ENCODE measurements at places on chromosomes 2 and 18.
A peak's percentile ranks its signal among the peaks of the same experiment; 100 is the strongest.

GRCh38 chr2:8605351-8606065 is 76.3 kb upstream of the ID2 start:
- no peak for DNase-seq

- DNase-seq, result no peak
Measured at GRCh38 chr2:83915381-83915780, 543.7 kb downstream of the SUCLG1 start.

DNA sequence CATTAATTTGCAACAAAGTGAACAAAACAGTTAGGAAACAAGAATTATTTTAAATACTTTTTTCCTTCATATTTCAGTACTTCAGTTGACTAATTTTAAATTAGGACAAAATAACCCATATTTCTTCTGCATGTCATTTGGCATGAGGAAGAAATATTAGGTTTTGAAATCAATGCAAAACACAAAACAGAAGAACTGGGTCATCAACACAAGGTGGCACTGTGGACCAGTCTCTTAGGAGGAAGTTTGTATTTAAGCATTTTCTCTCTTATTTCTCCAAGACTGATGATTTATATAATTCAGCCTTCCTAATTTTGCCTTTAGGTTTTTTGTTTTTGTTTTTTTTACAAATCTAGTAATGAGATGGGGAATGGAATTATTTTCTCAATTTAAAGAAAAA is 352.8 kb upstream of the KCNH7 start:
- no peak for DNase-seq

DNA sequence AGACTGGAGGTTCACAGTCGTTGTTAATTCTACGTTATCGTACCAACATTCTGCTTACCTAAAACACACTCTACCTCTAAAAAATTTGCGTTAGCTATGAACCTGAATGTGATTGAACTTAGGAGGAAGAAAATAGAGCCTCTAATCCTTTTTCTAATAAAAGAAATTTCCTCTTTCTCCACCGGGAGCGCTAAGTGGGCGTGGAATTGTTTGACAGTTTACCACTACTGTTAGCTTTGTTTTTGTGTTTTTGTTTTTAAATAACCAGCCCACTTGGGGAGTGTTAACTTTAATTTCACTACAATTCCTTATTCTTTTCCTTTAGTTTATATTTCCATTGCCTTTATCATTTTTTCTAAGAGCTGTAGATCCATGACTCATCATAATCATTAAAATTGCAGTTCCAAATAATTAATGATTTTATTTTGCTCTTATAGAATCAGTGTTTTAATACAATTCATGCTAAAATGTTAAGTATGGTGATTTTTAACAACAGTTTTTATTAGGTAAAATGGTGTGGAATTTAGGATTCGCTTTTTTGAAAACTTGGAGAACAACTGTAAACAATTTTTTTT is 55.0 kb upstream of the ITM2C start:
- DNase-seq, result no peak

GRCh38 chr2:10186868-10187535 is 64.5 kb downstream of the RRM2 start:
- DNase-seq, result no peak

DNA sequence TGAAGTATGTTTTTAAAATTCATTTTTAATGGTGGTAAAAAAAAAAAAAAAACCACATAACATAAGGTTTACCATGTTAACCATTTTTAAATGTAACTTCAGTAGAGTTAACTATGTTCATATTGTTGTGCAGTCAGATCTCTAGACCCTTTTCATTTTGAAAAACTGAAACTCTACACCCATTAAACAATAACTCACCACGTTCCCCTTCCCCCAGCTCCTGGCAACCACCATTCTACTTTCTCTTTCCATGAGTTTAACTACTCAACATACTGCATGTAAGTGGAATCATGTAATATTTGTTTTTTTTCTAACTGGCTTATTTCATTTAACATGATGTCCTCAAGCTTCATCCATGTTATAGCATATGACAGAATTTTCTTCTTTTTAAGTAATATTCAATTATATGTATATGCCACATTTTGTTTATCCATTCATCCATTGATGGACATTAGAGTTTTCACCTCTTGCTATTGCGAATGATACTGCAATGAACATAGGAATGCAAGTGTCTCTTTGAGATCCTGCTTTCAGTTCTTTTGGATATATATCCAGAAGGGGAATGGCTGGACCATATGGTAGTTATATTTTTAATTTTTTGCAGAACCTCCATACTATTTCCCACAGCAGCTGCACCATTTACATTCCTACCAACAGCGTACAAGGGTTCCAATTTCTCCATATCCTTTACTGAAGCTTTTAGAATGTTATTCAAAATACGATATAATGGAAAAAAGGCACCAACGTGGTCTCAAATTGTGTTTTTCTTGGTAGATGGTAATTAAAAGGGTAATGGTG is 91.0 kb downstream of the SPTBN1 start:
- DNase-seq, result no peak

GRCh38 chr18:48771641-48772375 is 179.0 kb downstream of the SMAD7 start:
- DNase-seq, result no peak

DNA sequence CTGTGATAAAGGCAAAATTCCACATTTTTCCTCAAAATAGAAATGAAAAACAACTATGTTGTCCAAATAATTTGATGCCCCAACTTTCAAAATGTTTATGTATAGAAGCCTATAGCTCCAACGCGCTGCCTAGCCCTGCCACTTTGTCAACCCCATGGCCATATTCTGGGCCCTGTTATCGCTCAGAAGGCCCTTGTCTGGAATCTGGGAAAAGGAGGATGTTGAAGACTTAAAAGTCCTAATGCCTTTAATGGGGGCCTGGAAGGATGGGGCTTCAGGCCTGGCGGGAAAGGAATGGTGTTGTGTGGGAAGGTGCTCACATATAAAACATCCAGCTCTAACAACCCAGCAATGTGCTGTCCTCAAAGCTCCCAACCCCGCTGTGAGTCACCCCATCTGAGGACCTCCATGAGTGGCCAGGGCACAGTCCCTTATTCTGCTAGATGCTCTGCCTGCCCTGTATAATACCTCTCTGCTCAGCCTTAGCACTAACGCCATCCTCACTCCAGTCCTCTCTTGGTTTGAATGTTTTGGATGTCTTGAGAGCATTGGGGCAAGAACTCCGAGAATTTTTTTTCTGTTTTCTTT is 86.0 kb downstream of the ACSL3 start:
- DNase-seq, result no peak

GRCh38 chr2:128550389-128550788 is 231.7 kb upstream of the HS6ST1 start:
- no peak for DNase-seq

DNA sequence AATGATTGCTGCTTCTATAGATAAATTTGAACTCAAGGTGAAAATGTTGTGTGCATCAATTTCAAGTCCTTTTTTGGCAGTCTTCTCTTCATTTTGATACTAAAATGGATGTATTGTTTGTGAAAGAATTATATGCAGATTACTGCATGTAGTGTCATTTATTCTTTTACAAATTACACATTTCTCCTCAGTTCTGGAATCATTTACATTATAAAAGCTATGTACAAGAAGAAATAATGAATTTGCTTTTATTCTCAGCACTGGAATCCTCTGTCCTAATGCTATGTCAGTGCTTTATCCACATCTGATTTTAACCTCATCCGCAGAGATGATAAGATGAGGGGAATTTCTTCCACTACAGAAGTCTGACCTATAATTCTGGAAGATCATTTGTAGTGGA is 220.8 kb upstream of the UBE2E3 start:
- no peak for DNase-seq

GRCh38 chr2:232838406-232838874 is 31.6 kb upstream of the SNORC start:
- DNase-seq, result no peak

DNA sequence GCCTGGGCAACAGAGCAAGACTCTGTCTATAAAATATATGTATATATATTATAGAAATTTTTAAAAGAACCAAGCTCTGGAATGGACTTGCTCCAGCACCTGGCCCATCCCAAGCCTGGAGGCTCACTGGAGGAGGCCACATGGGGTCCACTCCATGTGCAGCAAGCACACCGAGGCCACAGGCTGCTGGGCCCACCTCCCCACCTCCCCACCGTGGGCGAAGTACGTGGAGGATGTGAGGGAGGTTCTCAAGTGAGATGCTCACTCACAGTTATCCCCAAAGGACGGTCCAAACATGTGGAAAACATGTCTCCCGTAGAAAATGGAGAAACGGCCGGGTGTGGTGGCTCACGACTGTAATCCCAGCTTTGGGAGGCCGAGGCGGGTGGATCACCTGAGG is 13.9 kb upstream of the RAB17 start:
- no peak for DNase-seq

DNA sequence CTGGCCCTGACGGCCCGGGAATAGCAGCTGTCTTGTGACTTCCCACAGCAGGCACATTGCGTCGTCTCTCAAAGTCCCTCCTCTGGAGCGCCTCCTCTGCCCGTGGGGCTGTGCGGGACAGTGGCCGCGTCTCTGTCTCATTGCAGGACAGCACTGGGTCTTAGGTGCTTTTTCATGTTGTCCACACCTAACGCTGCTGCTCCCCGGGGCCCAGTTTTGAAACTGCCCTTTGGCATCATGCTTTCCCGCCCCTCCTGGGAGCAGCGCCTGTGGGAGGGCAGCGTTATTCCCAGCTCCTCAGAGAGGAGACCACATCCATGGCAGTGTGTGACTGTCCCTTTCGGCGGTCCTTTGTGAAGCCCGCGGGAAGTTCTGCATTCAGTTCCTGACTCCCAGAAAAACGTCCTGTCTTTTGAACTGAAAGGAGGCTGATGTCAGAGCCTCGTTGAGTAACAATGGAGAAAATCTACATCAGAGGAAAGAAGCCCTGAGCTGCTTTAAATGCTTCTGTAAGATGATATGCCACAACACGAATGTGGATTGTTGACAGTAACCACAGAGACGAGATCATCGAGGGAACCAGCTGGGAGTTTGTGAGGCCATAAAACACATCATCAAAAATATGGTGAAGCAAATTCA is 226.0 kb downstream of the FAM210A start:
- DNase-seq, result peak; percentile 50

DNA sequence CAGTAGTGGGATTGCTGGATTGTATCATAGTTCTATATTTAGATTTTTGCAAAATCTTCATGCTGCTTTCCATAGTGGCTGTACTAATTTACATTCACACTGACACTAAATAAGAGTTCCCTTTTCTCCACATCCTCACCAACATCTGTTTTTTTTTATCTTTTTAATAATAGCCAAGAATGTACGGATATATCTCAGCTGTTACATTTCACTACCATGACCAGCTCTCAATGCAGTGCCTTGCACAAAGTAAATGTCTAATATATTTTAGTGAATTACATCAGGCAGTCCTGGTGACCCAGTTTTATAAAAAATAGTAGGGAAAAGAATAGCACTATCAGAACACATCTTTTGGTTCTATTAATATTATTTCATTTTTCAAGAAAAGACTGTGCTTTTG is 161.8 kb downstream of the LNPK start:
- DNase-seq, result no peak

- no peak for DNase-seq
Measured at GRCh38 chr2:220209093-220209492, 581.7 kb downstream of the SLC4A3 start.

- peak; percentile 61 for DNase-seq
Measured at GRCh38 chr2:95076705-95077529, 44.7 kb downstream of the MRPS5 start.

GRCh38 chr2:142694282-142694681 is 183.2 kb upstream of the KYNU start:
- no peak for DNase-seq

- DNase-seq, result no peak
Measured at GRCh38 chr2:227414846-227415245, 27.1 kb upstream of the SCYGR1 start.

DNA sequence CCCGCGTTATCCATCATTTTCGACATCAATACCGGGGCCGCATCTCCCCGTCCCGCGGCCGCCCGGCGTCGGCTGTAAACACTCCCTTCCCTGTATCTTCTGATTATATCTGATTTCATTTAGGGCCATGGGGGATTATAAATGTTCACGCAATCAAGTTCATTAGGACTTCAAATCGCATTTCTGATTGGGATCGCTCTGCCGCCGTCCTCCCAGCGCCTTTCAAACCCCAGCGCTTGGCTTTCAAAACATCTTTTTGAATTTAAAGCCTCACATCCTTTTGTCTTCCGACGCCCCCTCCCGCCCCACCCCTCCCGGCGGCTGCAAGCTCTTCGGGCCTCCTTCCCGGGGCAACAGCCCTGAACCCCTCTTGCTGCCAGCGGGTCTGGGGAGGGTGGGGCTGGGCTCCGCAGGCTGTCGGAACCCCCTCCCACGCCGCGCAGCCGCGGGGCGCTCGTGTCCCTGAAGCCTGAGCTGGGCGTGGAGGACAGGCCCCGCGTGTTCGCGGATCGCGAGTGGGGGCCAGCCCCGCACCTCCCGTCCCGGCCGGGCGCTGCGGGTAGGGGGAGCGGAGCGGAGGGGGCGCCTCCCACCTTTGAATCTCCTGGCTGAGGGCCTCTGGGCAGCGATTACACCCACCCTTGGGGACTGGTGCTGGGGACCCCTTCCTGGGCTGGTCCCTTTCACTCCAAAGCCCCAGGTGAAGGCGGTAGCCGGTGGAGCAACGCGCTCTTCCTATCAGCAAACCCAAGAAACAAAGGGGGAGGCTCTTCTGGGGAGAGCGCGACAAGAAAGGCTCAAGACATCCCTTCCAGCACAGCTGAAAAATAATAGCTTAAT is 11.3 kb upstream of the GBX2 start:
- no peak for DNase-seq

DNA sequence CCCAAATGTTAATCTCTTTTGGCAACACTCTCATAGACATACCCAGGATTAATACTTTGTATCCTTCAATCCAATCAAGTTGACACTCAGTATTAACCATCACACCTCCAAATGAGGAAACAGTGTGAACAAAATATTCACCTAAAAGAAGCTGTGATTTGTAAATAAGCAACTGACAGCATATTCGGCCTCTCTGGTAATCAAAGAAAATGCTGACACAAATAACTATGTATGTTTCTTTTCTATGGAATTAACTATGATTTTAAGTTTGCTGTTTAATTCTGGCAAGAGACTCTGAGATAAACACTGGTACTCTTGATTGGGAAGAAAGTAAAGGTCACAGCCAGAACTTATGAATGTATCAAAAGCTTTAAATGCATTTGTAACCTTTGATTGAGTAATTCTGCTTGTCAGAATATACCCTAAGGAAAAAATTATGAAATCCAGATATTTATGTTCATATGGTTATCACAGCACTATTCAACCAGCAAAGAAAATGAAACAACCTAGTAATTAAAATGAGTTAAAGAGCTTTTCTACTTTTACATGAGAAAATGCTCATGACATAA is 3.6 kb upstream of the GYPC start:
- no peak for DNase-seq

DNA sequence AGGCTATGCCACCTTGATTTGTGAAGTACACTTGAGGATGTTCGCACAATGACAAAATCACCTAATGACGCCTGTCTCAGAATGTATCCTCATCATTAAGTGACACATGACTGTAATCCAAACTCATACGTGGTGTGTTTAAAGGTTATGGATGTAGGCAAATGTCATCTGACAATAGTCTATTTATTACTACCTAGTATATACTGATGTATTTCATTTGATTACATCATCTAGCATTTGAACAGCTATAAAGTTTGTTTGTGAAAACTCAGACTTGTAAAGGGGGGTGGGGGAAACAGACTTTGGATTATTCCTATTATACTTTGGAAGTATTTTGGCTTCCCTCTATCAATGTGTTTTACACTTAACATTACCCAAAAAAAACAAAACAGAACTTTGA is 129.9 kb downstream of the TANC1 start:
- DNase-seq, result no peak

GRCh38 chr2:207902821-207903220 is 122.5 kb downstream of the PLEKHM3 start:
- DNase-seq, result no peak

- no peak for DNase-seq
Measured at GRCh38 chr2:144012304-144012703, 507.6 kb downstream of the ZEB2 start.

GRCh38 chr2:67825476-67825875 is 237.3 kb downstream of the C1D start:
- DNase-seq, result no peak
